IMR-90 (cell line): ENCODE measurements at places on chromosomes 5 and 9. TPM values are rescaled to one million over a fixed set of nuclear protein-coding genes. Genes with fewer than 3 reads are reported as not detected.

The OBP2B gene
- not detected in 2 replicates for total RNA-seq

The ARL10 gene
- 3.6 and 4.4 TPM in 2 replicates for total RNA-seq

The DNM1 gene
- 11.4 and 13.6 TPM in 2 replicates for total RNA-seq

The GFI1B gene
- not detected in 2 replicates for total RNA-seq

The WNT8A gene
- not detected in 2 replicates for total RNA-seq

The GABBR2 gene
- 19.4 and 20.3 TPM in 2 replicates for total RNA-seq

The CACNA1B gene
- not detected in 2 replicates for total RNA-seq

The SLC27A6 gene
- total RNA-seq, result under 0.01 and 0.28 TPM in 2 replicates
